Activated B cell treated with CpG ODN at 0.5 μM for 24 hours (primary cell): ENCODE measurements at places on chromosomes 13 and 19. TPM values are rescaled to one million over a fixed set of nuclear protein-coding genes. Genes with fewer than 3 reads are reported as not detected.

KIR3DL2 gene
- total RNA-seq = not detected in 2 replicates

MBD3L2 gene
- total RNA-seq = not detected in 2 replicates

DNA sequence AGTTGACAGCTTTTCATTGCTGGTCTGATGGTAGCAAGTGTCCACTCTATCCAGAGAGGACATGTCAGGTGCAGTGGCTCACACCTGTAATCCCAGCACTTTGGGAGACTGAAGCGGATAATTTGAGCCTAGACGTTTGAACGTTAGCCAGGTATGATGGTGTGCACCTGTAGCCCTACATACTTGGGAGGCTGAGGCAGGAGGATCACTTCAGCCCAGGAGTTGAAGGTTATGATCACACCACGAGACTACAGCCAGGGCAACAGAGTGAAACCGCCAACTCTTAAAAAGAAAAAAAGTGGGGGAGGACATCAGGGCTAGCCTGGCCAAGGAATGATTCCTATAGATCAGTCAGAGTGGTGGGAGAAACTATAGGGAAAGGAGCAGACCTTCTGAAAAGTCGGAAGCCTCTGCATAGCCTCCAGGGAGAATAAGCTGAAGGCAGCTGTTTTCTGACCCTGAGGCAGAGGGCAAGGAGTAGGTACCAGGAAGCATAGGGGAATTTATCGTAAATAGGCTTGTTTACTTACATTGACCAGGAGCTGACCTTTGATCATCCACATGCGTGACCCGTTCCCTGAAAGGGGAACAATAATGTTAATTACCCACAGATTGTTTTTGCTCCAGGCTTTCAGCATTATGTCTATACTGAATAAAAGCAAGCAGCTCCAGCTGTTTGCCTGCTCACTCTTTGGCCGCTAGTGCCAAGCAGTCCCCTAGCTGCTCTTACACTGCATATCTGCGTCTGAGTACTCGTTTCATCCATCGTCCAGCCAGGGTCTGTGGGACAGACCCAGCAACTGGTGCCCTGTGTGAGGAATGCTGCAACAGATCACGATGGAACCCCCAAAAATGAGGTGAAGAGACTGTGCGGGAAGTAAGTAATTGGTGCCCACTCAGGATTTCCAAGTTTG, 161.6 kb downstream of the RNF17 start:
- peaks cover 17% of the 10 kb centered on the region for H3K4me1 ChIP-seq
- peaks cover 9% of the 10 kb centered on the region for H3K36me3 ChIP-seq
- no peak overlapping the region for H3K27ac ChIP-seq
- H3K4me3 ChIP-seq = no peak overlapping the region

GRCh38 chr19:51931921-51932320, 4.6 kb downstream of the ZNF613 start:
- H3K4me1 ChIP-seq = peaks cover 18% of the 10 kb centered on the region
- no peak overlapping the region for H3K4me3 ChIP-seq
- H3K27ac ChIP-seq = no peak overlapping the region

GRCh38 chr19:38385804-38386257, 2.0 kb downstream of the GGN start:
- peaks cover 18% of the 10 kb centered on the region for H3K27me3 ChIP-seq
- peak; percentile 24 for DNase-seq
- peaks cover 25% of the 10 kb centered on the region for H3K4me1 ChIP-seq
- no peak overlapping the region for H3K27ac ChIP-seq
